ENCODE measurements at places on chromosomes 7 and 10. TPM values are rescaled to one million over a fixed set of nuclear protein-coding genes. Genes with fewer than 3 reads are reported as not detected.

TRPV5 gene
- 0.09 TPM for total RNA-seq

- no peak for DNase-seq
These were observed 115.8 kb downstream of the C10orf105 start for GRCh38 chr10:71603754-71604153.

DNA sequence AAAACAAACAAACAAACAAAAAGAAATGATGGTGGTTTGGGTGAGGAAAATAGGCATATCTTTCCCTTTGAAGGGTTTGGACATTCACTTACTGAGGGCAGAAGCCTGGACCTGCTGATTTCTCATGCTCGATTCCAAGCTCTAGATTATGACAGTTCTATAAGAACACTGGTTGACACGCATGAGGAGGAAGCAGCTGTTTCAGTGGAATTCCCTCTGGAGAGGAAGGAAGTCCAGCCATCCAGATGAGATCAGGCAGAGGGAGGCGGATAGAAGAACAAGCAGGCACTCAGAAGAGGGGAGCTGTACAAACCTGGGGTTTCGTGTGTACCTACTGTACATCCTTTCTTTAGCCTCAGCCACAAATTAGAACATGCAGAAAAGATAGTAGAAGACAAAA, 691.9 kb downstream of the INHBA start:
- DNase-seq = no peak

DNA sequence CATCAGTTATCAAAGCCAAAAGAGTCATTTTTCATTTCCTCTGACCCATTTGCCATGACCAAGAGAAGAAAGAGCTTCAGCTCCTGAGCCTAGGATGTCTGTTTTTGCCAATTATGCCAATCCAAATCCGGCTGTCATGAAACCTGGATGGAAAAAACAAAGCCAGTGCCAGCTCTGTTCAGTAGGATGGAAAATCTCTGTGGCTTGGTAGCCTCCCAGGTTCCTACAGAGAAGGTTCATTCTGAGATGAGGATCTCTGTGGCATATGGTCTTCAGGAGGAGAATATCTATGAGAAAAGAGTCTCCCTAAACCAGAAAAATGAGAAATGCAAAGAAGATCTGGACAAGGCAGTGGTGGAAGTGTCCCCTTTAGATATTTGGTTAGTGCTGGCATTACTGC, 475.4 kb downstream of the CNTNAP2 start:
- no peak for DNase-seq
